ENCODE measurements at places on chromosomes 13 and 19.

DNA sequence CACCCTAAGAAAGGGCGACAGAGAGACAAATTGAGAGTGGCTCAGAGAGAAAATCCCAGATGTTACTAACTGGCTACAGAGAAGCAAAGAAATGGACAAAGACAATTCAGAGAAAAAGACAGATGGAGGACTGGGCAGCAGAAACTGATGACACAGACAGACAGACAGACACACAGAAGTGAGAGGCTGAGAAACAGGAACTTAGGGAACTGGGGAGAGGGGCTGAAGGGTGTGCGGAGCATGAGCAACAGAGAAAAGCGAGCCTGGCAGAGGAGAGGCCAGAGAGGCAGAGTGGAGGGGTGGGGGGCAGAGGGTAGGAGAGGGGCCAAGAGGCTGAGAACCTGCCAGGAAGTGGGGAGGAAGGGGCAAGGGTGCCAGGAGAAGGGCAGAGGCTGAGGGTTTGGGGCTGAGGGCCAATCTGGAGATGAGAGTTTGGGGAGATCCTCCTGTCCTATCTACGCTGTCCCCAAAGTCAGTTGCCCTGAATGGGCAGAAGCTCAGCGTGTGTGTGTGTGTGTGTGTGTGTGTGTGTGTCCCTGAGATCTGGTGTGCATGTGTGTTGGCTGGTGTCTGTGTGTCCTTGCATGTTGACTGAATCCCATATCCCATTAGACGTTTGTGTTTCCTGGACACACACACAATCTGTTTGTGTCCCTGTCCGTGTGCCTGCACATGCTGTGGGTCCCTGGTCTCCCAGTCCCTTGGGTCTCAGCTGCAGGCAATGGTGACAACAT lies 5.6 kb upstream of the ERFL start:
- no peak for DNase-seq

GRCh38 chr13:97435794-97436193 lies 1.8 kb downstream of the RAP2A start:
- DNase-seq, result no peak

- no peak for DNase-seq
Observed at GRCh38 chr13:79915114-79915811, 425.7 kb downstream of the SPRY2 start.

GRCh38 chr19:53772943-53773342 lies 51.2 kb downstream of the NLRP12 start:
- DNase-seq, result peak; percentile 30

All from activated T-cell treated with anti-CD3 and anti-CD28 coated beads for 1 hour (primary cell).